Stimulated activated CD8-positive, alpha-beta memory T cell treated with anti-CD3 and anti-CD28 coated beads, Interleukin-15, amount 100 ng/mL, for 48 hours (primary cell): ENCODE measurements at places on chromosomes 16 and 17.

DNA sequence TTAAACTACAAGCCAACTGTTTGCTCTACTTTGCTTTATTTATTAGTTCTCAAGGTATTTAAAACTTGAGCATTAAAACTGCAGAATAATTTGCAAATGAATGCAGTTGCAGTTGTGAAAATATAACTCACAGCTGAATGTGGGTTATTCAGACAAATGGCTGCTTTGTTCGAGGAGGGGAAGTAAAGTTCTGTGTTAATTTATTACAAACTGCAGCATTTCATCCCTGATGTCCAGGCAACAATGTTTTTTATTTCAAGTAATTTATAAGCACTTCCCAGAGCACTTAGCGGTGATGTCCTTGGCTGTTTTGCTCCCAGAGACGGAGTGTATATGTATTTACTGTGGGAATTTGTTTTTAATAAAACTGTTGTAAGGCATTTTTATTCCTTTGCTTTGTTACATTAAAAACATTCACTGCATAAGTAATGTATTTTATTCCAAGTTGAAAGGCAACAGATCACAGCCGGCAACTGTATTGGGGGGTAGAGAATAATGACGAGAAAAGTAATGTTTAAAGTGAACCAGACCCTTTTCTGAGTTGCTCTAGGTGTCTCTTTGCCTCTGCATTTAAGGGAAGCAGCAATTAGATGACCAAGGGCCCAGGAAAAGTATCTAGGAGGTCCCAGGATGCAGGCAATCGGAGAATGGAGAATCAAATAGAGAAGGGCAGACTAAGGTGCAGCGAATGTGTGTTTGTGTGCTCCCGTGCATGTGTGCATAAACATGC is 291.2 kb upstream of the SALL1 start:
- DNase-seq: no peak

GRCh38 chr16:77679391-77679790 is 42.9 kb upstream of the NUDT7 start:
- no peak for DNase-seq

- DNase-seq: peak; percentile 44
Observed at GRCh38 chr16:22948603-22949368, 134.8 kb downstream of the HS3ST2 start.

- DNase-seq: no peak
Observed at GRCh38 chr17:56165072-56165641, 11.9 kb downstream of the ANKFN1 start.
